Mammary epithelial cell (primary cell): ENCODE measurements at places on chromosomes 12 and 14. TPM values are rescaled to one million over a fixed set of nuclear protein-coding genes. Genes with fewer than 3 reads are reported as not detected.

APOF gene
- polyA plus RNA-seq: not detected

OR10G3 gene
- polyA plus RNA-seq: not detected

SLC38A1 gene
- polyA plus RNA-seq: 106 TPM

BDKRB1 gene
- polyA plus RNA-seq: 3.7 TPM

CCDC60 gene
- not detected for polyA plus RNA-seq

ARL6IP4 gene
- 183 TPM for polyA plus RNA-seq

NGB gene
- 0.16 TPM for polyA plus RNA-seq

SLC17A8 gene
- not detected for polyA plus RNA-seq

LRTM2 gene
- not detected for polyA plus RNA-seq

PMCH gene
- not detected for polyA plus RNA-seq

KERA gene
- not detected for polyA plus RNA-seq

ASPG gene
- not detected for polyA plus RNA-seq

KCNMB4 gene
- polyA plus RNA-seq: 0.83 TPM

HOXC6 gene
- polyA plus RNA-seq: 4.2 TPM

VDR gene
- 105 TPM for polyA plus RNA-seq

BATF gene
- not detected for polyA plus RNA-seq

NID2 gene
- polyA plus RNA-seq: 20.6 TPM

C12orf76 gene
- polyA plus RNA-seq: 4.9 TPM

SIX6 gene
- not detected for polyA plus RNA-seq

IRAK3 gene
- polyA plus RNA-seq: 0.10 TPM

LIN52 gene
- polyA plus RNA-seq: 5.7 TPM

NTN4 gene
- polyA plus RNA-seq: 9.0 TPM

NFE2 gene
- 0.54 TPM for polyA plus RNA-seq
